ENCODE measurements at places on chromosomes 6 and 20.

DNA sequence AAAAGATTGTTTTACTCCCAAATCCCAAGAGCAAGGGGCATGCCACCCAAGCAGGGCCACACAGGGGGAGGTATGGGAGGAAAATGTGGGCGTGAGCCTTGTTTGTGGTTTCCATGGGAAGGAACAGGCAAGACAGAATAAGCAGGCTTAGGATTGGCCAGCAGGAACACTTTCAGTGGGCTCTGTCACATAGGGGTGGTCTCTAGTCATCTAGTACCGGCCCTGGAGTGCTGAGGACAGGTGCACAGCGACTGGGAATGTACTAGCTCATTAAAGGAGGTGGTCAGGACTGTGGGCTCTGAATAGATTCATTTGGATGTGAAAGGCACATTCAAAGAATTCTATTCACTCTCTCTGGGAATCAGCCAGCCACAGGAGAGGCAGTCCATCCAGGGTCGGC is 175.6 kb downstream of the TBC1D7 start:
- no peak for DNase-seq

DNA sequence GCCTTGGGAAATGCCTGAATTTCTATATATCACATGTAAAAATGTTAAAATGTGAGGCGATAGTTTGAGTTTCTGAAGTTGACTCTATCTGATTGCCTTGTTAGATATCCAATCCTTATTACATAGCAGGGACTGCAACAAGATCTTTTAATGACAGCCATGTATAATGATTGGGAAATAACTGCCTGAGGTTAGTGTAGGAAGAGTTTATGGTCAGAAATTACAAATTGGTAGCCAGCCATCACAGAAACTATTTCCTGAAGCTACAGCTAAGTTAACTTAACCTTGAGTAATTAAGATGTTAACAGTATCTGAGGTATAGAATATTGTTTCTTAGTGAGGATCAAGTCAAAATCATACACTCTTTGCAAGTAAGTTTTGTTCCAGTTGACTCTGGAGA is 41.0 kb downstream of the AKIRIN2 start:
- DNase-seq = no peak

GRCh38 chr6:127385668-127386430 is 42.4 kb upstream of the ECHDC1 start:
- no peak for DNase-seq

- no peak for DNase-seq
Measured at GRCh38 chr6:28209753-28210535, 15.1 kb upstream of the ZSCAN9 start.

DNA sequence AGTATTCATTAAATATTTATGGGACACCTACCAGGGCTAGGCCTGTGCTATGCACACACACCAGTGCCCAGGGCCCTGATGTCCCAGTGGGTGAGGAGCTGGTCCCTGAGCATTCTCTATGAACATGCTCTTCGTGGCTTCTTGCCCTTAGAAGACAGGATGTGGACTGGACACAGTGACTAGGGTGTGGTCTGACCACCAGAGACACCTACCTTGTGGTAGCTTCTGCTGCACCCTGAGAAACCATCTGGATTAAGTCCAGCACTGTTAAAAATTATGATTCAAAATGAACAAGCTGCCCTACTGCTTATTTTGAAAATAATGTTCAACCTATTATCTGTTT is 112.9 kb upstream of the RPS6KA2 start:
- no peak for DNase-seq

DNA sequence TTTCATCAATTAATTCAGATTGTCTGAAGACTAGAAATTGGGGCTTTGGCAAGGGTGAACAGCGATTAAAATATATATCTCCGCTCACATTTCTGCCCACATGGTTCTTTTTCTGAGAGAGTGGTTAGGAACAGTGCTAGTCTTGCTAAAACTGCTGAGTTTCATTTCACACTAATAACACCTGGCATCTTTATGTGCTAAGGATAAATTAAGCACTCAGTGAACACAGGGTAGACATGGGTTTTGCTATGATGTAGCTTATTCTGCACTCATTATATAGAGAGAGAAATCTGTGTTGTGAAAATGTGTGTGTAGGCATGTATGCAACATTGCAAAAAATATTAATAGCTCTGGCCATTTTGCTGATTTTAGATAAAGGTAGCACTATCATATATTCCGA is 623.4 kb upstream of the FLRT3 start:
- no peak for DNase-seq

- no peak for DNase-seq
Measured at GRCh38 chr6:2502096-2502997, 248.4 kb downstream of the MYLK4 start.

- DNase-seq = no peak
Measured at GRCh38 chr6:128672023-128672422, 151.6 kb upstream of the PTPRK start.

DNA sequence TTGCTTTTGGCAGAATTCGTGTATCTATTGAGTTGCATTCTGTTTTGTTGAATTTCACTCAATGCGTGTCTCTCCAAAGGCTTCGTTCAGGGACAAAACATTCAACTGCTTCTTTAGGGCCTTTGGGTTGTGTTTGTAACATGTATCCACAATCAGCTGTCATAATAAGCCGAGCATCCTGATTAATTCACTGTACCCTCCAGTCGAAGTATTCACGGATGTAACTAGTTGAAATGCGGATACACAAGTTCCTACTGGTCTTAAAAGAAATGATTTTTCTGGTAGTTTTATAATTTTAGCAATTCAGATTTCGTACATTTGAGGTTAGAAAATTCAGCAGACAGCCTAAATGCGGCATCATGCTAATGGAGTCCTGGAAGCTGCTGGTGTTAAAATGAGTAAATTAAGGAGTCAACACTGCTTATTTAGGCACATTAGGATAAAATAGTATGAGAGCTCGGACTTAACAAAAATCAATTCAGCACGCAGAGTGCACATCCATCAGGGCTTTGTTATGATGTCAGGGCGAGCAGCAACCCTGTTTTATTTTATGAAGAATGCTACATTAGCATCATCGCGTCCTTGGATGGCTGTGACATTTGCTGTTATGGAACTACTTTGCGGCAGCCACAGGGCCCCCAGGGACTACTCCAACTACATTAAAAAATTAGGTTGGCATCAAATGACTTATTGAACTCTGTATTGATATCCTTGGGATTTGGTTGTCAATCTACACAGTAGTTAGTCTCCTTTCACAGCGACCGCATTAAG is 489.3 kb upstream of the FLRT3 start:
- no peak for DNase-seq

DNA sequence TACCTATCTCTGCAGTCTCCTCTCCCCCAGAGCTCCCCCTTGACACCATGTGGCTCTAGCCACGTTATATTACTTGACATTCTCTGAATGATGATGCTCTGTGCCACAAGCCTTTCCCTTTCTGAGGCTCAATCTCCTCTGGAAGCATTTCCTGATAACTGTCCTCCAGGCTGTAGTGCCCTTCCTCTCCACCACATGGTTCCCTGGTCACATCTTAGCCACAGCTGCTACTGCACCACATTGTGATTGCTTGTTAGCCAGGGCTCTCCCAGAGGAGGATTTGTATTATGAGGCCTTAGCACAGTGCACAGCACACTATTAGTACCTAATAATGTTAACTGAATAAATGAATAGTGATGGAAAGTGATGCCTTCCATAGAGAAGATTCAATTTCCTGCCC is 63.9 kb upstream of the RCAN2 start:
- no peak for DNase-seq

Measured in hippocampal formation (tissue), 2 donors.